Mammary epithelial cell (primary cell): ENCODE measurements at places on chromosomes 4 and X. TPM values are rescaled to one million over a fixed set of nuclear protein-coding genes. Genes with fewer than 3 reads are reported as not detected.

The SLC6A14 gene
- not detected in 2 replicates for total RNA-seq

The TCEANC gene
- total RNA-seq = 4.2 TPM

The CSAG1 gene
- total RNA-seq = not detected in 2 replicates

The RBM46 gene
- 0.50 TPM for total RNA-seq

The PIN4 gene
- 3.0 TPM for total RNA-seq
